Tibial nerve (tissue), 4 donors: ENCODE measurements at places on chromosomes 1 and 21.

GRCh38 chr1:203306089-203306964 lies 1.0 kb downstream of the BTG2 start:
- peaks cover 45% of the 10 kb centered on the region for H3K36me3 ChIP-seq
- H3K27ac ChIP-seq, result peak overlapping the region; percentile 97
- H3K4me3 ChIP-seq, result peak overlapping the region; percentile 99
- peak; percentile 89 for DNase-seq

- no peaks in the 10 kb centered on the region for H3K27me3 ChIP-seq
- H3K4me1 ChIP-seq, result peaks cover 10% of the 10 kb centered on the region
- no peak overlapping the region for H3K27ac ChIP-seq
- H3K36me3 ChIP-seq, result no peaks in the 10 kb centered on the region
Observed at GRCh38 chr1:172323686-172324085, 96.8 kb upstream of the C1orf105 start.

DNA sequence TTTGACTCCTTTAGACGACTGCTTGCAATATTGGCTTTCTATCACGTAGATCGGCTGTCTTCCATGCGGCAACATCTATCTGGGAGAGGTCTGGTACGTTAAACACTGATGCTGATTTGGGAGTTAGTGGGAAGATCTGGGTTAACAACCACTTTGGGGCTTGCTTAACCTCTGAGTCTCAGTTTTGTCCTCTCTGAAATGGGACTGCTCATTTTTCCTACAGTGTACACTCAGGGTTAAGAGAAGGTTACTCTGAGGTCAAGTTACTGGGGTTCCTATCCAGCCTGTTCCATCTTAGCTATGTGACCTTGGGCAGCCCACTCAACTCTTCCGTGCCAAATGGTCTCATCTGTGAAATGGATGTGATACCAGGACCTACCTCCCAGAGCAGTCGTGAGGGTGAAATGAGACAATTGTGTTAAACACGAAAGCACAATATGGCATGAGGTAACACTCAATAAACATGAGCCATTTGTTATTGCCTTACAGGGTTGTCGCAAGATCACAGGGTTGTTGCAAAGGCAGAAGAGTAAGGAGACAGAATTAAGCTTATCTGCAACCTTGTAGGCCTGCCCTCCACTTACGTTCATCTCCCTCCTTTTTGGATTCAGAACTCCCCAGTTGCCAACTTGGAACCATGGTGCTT lies 5.6 kb downstream of the ABCA4 start:
- H3K27ac ChIP-seq, result no peak overlapping the region
- no peak for DNase-seq
- H3K4me1 ChIP-seq, result no peaks in the 10 kb centered on the region
- H3K36me3 ChIP-seq, result no peaks in the 10 kb centered on the region
- no peaks in the 10 kb centered on the region for H3K27me3 ChIP-seq

DNA sequence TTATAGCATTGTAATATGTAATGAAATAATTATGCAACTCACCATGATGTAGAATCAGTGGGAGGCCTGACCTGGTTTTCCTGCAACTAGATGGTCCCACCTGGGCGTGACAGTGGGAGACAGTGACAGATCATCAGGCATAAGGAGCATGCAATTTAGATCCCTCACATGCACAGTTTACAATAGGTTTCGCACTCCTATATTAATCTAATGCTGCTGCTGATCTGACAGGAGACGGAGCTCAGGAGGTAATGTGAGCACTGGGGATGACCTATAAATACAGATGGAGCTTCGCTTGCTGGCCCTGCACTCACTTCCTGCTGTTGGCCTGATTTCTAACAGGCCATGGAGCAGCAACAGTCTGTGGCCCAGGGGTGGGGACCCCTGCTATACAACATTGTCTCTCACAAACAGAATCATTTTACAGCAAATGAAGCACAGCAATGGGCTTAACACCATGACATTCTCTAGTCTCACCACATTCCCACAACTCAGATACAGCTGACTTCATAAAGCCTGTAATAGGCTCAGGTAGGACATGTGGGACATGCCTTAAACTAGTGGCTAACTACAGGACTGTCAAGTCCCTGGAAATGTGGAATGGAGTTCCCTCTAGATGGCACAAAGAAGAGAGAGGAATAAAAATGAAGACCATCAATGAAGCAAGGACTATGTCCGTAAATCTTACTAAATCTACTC lies 40.7 kb upstream of the SLC5A9 start:
- no peak overlapping the region for H3K4me3 ChIP-seq
- H3K27me3 ChIP-seq, result no peaks in the 10 kb centered on the region
- no peaks in the 10 kb centered on the region for H3K4me1 ChIP-seq
- no peak overlapping the region for H3K27ac ChIP-seq
- no peaks in the 10 kb centered on the region for H3K36me3 ChIP-seq

GRCh38 chr1:111593403-111594305 lies 25.9 kb upstream of the RAP1A start:
- H3K4me1 ChIP-seq, result peaks cover 5% of the 10 kb centered on the region
- no peaks in the 10 kb centered on the region for H3K36me3 ChIP-seq
- DNase-seq, result no peak
- no peak overlapping the region for H3K4me3 ChIP-seq
- H3K27ac ChIP-seq, result peak overlapping the region; percentile 76

GRCh38 chr1:25140073-25140797 lies 92.1 kb downstream of the SYF2 start:
- H3K27me3 ChIP-seq, result peaks cover 5% of the 10 kb centered on the region
- H3K36me3 ChIP-seq, result no peaks in the 10 kb centered on the region
- no peaks in the 10 kb centered on the region for H3K4me1 ChIP-seq
- no peak overlapping the region for H3K4me3 ChIP-seq

GRCh38 chr1:186073697-186074096 lies 301.4 kb downstream of the TPR start:
- no peaks in the 10 kb centered on the region for H3K36me3 ChIP-seq
- H3K4me3 ChIP-seq, result no peak overlapping the region
- H3K27ac ChIP-seq, result no peak overlapping the region
- H3K4me1 ChIP-seq, result no peaks in the 10 kb centered on the region

DNA sequence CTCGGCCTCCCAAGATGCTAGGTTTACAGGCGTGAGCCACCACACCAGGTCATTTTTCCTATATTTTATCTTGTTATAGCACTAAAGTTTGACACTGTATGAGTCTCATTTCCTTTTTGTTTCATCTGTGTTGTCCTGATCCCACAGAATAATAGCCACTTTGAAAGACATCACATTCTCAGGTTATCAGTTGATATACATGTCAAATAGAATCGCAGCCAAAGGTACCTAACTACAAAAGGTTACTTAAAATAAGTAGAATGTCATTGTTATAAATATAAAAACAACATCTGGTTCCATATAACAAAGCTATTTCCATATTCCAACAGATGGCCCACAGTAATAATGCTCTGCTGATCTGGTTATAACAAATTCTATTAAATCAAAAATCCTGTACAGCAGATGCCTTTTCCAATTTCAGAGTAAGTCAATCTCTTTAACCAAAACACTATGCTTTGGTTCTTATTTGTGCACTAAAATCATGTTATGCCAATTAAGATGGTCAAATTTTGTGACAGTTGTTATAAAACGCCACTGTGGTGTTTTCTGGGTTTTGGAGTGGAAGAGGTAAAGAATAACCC lies 6.0 kb downstream of the FOXJ3 start:
- H3K27ac ChIP-seq, result no peak overlapping the region
- peaks cover 86% of the 10 kb centered on the region for H3K4me1 ChIP-seq
- no peak for DNase-seq
- no peaks in the 10 kb centered on the region for H3K27me3 ChIP-seq
- H3K36me3 ChIP-seq, result no peaks in the 10 kb centered on the region

DNA sequence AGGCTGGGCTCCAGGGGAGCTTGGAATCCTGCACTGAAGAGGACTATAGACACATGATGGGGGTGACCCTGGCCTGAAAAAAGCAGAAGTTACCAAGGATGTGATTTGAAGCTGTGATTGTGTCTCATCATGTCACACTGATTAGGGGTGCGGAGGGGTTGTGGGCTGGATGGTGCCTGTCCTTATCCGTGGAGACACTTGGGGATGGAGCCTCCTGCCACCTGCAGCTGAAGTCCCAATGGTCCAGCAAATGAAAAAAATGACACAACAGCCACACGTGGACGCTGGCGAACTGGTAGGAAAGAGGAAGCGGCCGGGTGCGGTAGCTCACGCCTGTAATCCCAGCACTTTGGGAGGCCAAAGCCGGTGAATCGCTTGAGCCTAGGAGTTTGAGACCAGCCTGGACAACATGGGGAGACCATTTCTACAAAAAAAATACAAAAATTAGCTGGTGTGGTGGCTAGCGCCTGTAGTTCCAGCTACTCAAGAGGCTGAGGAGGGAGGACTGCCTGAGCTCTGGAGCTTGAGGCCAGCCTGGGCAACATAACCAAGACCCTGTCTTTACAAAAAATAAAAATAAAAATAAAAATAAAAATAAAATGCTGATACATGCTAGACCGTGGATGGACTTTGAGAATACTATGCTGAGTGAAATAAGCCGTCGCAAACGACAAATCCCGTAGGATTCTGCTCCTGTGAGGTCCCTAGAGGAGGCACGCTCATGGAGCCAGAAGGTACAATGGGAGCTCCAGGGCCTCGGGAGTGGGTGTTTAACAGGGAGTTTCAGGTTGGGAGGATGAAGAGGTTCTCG lies 838 bp upstream of the IBA57 start:
- no peak for DNase-seq
- peak overlapping the region; percentile 100 for H3K27ac ChIP-seq
- peak overlapping the region; percentile 49 for H3K4me3 ChIP-seq
- no peaks in the 10 kb centered on the region for H3K27me3 ChIP-seq

GRCh38 chr1:107339775-107340174 lies 198.9 kb downstream of the NTNG1 start:
- H3K27me3 ChIP-seq, result no peaks in the 10 kb centered on the region
- DNase-seq, result no peak
- H3K27ac ChIP-seq, result no peak overlapping the region
- no peak overlapping the region for H3K4me3 ChIP-seq
- no peaks in the 10 kb centered on the region for H3K36me3 ChIP-seq

DNA sequence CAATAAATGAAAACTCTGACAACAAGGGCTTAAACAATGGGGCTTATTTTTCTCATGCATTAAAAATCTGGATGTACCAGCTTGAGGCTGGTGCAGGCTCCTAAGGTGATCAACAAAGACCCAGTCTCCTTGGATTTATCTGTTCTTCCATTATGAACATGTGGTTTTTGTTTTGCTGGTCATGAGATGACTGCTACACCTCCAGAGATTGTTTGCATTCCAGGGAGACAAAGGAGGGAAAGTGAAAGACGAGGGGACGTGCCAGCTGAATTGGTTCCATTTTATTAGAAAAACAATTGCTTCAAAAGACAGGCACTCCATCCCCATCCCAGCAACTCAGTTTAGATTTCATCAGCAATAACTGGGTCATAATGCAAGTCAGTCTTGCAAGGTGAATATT lies 90.9 kb upstream of the KCNK1 start:
- no peak overlapping the region for H3K27ac ChIP-seq
- DNase-seq, result no peak
- no peaks in the 10 kb centered on the region for H3K27me3 ChIP-seq
- no peaks in the 10 kb centered on the region for H3K4me1 ChIP-seq

DNA sequence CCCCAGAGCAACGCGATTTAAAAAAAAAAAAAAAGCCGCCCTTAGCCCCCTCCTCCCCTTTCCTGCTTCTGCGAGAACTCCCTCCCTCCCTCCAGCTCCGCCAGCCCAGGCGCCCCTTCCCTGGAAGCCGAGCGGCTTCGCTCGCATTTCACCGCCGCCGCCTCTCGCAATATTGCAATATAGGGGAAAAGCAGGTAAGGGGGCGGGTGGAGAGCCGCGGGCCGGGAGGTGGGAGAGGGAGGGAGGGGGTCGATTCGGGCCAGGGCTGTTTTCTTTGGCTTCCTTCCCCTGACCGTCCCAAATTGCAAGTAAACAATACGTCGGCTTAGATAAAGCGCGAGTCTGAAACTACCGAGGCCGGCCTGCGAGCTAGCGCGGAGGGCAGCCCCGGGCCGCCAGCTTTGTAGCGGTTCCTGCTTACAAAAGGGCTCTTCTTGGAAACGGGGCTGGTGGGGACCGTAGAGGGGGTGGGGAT lies 408 bp downstream of the LMO4 start:
- H3K27ac ChIP-seq, result peak overlapping the region; percentile 94
- H3K4me1 ChIP-seq, result peaks cover 17% of the 10 kb centered on the region
- no peaks in the 10 kb centered on the region for H3K27me3 ChIP-seq
- H3K36me3 ChIP-seq, result no peaks in the 10 kb centered on the region

- no peak overlapping the region for H3K4me3 ChIP-seq
- no peak for DNase-seq
- peaks cover 28% of the 10 kb centered on the region for H3K4me1 ChIP-seq
- no peak overlapping the region for H3K27ac ChIP-seq
- H3K36me3 ChIP-seq, result no peaks in the 10 kb centered on the region
Observed at GRCh38 chr1:165856021-165856420, 28.6 kb downstream of the UCK2 start.

DNA sequence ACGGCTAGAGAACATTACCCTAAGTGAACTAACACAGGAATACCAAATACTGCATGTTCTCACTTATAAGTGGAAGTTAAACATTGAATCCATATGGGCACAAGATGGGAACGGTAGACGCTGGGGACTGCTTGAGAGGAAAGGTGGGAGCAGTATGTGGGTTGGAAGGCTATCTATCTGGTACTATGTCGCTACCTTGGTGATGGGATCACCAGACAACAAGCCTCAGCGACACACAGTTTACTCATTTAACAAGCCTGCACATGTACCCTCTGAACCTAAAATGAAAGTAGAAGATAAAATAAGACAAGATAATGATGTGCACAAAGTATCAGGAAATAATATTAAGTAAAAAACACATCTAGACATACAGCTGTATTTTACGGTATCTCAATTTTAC lies 819 bp downstream of the PYHIN1 start:
- no peak overlapping the region for H3K27ac ChIP-seq
- H3K27me3 ChIP-seq, result no peaks in the 10 kb centered on the region
- no peaks in the 10 kb centered on the region for H3K4me1 ChIP-seq
- H3K36me3 ChIP-seq, result no peaks in the 10 kb centered on the region
- DNase-seq, result no peak

- H3K4me1 ChIP-seq, result peaks cover 14% of the 10 kb centered on the region
- H3K4me3 ChIP-seq, result no peak overlapping the region
- no peak for DNase-seq
- H3K27me3 ChIP-seq, result no peaks in the 10 kb centered on the region
- H3K27ac ChIP-seq, result no peak overlapping the region
Observed at GRCh38 chr1:227546059-227546458, 17.3 kb upstream of the ZNF678 start.

DNA sequence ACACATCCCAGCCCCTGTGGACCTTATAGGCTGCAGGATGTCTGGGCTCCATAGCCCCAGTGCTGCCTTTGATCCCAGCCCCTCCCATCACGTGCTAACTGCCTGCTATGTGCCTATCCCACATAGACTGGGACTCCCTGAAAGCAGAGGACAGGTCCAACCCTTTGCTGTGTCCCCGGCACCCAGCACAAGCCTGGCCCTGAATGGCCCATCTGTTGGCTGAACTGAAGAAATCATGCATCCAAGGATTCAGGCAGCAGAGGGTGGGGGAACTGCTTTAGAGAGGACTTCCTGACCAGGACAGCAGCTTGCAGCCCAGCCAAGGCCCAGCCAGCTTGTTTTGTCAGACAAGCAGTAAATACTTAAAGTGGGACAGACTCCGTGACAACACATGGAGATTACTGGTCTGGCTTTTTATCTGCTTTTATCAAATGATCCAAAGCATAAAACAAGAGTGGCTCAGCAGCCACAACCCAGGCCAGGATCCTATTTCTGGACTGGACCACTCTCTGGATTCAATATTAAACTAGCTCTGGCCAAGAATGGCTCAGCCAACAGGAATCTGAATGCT lies 69.3 kb downstream of the GLIS1 start:
- H3K4me3 ChIP-seq, result no peak overlapping the region
- no peaks in the 10 kb centered on the region for H3K36me3 ChIP-seq
- DNase-seq, result no peak
- no peak overlapping the region for H3K27ac ChIP-seq
